ENCODE measurements at places on chromosomes 6 and 20.

- DNase-seq, result no peak
Measured at GRCh38 chr20:61694682-61695081, 371.0 kb downstream of the TAF4 start.

DNA sequence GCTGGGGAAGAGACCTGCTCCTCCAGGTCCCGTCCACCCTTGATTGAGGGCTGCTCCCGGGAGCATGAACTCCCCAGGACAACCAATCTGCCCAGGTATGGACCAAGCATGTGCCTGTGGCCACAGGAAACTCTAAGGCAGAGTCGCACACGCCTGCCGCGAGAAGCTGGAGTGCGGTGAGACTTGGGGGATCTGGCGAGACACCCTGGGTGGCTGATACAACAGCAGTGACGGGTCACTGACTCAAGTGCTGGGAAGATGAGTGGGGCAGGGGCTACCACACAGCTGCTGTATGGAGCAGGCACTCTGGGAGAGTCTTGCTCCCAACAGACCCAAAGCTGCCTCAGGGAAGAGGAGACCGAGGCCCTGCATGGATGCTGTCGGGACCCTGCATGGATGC lies 40.1 kb downstream of the BFSP1 start:
- no peak for DNase-seq

- no peak for DNase-seq
Measured at GRCh38 chr20:13231031-13231752, 10.1 kb downstream of the ISM1 start.

- peak; percentile 95 for DNase-seq
Measured at GRCh38 chr6:147065786-147066185, 138.4 kb upstream of the STXBP5 start.

DNA sequence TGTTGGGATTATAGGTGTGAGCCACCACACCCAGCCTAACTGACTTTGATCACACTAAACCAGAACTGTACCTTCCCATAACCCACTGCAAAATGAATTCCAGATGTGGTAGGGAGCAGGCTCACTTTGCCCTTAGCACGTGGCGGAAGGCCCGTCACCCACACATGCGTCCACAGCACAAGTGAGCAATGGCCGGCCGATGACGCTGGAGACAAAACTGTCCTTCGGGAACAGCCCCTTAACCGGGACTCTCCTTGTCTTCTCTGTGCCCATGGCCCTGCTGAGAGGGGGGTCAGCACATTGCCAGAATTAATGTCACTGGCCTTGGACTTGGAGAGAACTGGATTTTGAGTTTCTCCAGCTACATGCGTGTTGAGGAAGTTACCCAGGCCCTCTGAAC lies 107.2 kb downstream of the TOX2 start:
- no peak for DNase-seq

DNA sequence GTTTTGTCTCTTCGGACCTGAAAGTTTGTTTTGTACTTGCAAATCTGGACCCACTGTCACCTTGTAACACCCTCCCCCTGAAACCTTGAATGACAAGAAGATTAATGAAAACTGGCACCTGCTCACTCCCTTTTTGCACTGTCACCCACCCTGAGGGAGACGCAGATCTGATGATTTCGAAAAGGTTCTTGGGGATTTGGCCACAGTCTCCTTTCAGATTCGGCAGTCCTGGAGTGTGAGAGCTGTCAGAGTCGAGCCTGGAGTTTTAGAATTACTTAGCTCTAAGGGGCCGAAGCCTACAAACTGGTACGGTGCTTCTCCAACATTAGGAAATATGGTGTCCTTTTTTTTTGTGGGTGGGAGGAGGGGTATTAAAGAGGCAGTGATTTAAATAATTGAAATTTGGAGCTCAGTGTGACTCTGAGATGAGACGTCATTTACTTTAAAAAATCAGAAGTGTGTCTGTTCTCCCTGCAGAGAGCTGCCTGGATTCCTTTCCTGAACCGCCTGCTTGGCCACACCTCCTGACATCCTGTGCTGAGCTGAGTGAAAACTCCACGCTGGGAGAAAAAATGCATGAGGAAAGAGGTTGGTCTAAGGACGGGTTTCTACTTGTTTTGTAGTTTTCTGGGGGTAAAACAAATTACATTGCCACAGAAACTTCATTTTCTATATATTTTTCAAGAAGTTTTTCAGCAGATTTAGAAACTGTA lies 447.0 kb upstream of the CDH4 start:
- no peak for DNase-seq

- no peak for DNase-seq
Measured at GRCh38 chr6:56507517-56507916, 135.2 kb downstream of the DST start.

- no peak for DNase-seq
Measured at GRCh38 chr20:9367746-9368145, 146.6 kb upstream of the LAMP5 start.

DNA sequence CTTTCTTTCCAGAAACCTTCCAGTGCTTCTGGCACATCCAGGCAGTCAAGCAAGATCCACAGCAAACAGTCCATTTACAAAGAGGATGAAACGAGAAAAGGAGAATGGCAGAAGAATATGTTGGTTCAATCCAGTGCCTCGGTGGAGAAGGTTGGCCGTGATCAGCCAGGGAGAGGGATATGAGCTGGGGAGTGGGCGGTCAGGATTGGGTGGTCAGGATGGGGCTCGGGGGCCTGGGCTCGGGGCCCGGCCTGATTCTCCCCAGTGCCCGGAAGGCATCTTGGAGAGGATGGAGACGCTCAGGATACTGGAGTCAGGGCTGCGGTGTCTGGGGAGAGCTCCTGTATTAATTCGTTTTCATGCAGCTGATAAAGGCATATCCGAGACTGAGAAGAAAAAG lies 61.3 kb downstream of the EFCAB8 start:
- DNase-seq, result no peak

GRCh38 chr6:95240514-95240913 lies 336.8 kb upstream of the MANEA start:
- peak; percentile 51 for DNase-seq

GRCh38 chr20:60016406-60016805 lies 58.2 kb downstream of the CDH26 start:
- DNase-seq, result no peak

DNA sequence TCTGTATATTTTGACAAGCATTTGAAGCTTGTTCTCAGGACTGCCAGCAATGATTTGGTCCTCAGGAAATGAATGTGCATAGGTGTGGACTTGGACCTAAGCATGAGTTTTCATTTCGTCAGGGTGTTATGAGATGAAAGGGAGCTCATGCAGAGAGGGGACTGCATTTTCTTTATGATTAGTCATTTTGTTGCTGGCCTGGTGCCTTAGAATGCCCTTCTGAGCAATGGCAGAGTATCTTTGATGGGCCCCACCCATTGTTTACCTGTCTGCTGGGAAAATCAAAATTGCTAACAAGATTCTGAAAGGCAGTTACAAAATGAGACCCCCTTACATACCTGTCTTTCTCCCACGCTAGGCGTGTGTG lies 51.5 kb upstream of the MTHFD1L start:
- no peak for DNase-seq
